ENCODE measurements at places on chromosomes 4 and X.
A peak's percentile ranks its signal among the peaks of the same experiment; 100 is the strongest.

- no peak for DNase-seq
Observed at GRCh38 chr4:29151584-29151983, 1568.6 kb upstream of the PCDH7 start.

DNA sequence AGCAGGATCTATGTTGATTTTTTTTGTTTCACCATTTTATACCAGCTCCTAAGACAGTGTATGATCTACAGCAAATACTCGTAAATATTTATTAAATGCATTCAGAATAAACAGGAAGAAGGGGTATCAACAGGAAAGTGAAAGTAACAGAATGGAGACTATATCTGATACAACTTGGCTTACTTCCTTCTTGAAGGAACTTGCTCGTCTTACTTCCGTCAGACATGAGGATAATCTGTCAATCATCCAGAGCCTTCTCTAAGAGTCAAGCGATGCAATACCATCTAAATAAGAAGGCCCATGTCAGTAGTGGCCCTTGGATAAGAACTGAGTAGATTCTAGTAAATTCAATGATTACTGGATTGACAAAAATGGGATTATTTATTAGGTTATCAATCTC, 84.2 kb downstream of the CAMK2D start:
- DNase-seq, result no peak

DNA sequence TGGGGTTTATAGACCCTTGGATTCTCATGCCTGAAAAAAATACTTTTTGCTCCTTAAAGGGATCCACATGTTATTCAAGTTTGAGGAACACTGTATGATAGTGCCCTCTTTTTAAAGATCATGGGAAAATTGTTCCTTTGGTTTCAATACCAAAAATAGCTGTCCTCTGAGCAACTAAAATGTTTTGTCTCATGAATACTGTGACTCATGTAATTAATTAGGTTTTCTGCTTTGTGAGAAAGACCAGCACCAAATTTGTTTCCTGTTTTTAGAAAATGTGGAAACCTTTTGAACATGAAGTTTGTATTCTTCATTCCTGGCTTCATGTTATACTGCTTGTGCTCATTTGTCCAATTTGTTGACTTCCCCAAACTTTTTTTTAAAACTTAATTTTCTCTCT, 127.6 kb upstream of the SH3RF1 start:
- no peak for DNase-seq

DNA sequence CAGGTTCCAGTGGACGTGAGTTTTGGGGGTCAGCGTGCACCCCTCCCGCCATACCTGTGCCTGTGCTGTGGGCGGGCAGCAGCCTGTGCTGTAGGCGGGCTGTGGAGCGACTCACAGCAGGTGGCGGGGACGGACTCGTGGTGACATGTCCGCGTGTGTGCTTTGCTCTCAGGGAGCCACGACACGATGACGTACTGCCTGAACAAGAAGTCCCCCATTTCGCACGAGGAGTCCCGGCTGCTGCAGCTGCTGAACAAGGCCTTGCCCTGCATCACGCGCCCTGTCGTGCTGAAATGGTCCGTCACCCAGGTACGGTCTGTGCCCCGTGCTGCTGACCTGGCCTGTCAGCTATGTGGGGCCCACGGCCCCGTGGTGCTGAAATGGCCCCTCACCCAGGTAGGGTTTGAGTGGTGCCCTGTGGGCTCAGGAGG, 7.4 kb downstream of the PLCXD1 start:
- peak; percentile 15 for DNase-seq

DNA sequence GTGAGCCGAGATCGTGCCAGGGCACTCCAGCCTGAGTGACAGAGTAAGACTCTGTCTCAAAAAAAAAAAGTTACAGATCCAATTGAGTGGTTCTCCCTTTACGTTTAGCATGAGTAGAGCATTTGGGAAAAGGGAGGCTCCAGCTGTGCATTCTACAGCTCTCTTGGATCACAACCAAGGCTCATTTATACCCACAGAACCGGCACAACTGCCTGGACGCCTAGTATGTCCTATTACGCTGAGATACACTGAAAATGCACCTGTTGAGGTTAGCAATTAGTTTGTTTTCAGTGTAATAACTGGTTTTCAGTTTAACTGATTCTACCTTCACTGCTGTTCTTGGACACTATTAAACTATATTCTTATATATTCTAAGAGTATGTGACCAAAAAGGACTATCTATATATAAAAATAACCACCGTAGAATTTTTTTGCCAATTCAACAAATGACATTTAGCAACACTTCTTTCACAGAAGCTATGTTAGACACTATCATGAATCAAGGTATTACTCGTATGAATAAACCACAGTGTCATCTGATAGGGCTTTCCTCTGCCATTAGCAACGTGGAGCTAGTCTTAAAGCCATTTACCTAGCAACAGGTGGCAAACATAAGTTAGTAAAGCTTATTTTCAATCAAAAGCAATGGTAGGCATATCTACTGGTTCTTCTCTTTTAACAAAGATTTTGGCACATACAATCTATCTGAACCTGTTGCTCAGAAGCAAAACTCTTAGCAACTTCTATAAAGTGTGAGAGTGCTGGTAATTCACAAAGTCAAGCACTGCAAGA, 3.6 kb downstream of the OTUD4 start:
- DNase-seq, result no peak

- no peak for DNase-seq
Observed at GRCh38 chrX:118049713-118050112, 66.9 kb downstream of the KLHL13 start.

DNA sequence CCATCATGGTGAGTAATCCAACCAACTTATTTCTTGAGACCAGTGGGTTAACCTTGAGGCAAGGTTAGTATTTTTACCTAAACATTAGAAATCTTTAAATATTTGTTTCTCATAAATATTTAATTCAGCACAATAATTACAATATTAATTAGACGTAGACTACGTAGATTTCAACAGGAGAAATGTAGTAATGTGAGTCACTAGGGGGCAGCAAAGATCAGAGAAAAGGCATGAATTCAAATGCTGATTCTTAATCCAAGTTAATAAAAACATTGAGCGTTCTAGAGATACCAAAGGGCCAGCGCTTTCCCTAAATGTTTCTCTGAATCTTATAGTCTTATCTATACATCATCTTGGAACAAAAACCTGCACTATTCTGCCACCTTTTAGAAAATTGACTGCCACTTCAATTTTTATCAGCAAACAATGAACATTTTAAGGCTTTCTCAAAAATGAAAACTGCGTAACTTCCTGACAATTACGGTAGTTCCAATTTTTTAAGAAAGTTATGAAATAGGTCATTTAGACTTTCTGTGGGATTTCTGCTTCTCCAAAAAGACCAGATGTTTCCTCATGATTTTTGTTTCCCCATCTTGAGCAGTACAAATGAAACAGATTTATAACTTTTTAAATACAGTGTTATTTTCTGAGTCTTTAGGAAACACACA, 180.7 kb downstream of the GASK1B start:
- no peak for DNase-seq

- no peak for DNase-seq
Observed at GRCh38 chrX:53155512-53156206, 61.7 kb downstream of the KANTR start.

GRCh38 chrX:132900633-132901293, 57.7 kb downstream of the HS6ST2 start:
- no peak for DNase-seq

DNA sequence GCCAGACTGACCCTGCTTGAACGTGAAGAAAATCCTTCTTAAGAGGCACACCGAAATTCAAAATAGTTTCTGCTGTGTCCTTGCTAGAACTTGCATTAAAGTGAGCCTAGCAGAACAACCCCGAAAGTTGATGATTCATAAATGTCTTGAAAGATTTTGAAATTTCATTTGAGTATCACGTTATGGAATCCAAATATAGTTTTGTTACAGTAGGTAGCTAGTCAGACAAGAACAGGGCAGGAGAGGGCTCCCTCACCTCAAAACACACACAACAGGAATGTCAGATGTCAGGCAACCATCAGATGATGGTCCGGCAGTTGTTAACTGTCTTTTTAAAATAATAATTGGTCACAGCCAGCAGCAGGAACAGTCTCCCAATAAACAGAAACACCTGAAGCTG, 259.6 kb upstream of the GNPDA2 start:
- no peak for DNase-seq

DNA sequence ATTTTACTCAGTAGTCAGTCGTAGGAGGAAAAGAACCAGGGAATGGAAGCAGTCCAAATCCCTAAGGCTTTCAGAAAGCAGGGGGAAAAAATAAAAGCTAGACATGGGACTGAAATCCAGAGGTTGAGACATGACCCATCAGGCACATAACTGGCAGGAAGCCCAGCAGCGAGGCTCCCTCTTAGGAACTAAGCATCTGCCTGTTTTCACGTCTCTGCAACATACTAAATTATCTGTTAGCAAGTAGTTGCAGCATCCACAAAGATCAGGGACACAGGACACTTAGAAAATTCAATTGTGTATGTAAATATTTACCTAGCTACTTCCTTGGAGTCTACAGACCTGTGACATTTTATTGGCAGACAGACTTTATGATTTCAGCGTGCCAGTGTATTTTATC, 118.0 kb upstream of the EDNRA start:
- no peak for DNase-seq

DNA sequence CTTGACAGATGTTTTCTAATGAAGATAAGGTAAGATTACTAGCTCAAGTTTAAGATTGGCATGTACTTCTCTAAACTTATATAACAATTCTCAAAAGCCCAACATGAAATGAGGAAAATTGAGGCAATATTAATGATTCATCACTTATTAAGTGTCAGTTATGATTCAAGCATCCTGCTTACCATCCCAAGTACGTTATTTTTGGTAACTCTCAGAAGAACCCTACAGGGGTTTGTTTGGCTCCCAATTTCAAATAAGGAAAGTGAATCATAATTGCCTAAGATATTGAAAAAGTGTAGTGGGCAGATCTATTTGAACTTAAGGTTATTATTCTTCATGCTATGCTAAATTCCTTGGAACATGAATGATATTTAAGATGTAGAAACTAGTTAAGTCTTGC, 387.9 kb upstream of the TENM3 start:
- DNase-seq, result no peak

DNA sequence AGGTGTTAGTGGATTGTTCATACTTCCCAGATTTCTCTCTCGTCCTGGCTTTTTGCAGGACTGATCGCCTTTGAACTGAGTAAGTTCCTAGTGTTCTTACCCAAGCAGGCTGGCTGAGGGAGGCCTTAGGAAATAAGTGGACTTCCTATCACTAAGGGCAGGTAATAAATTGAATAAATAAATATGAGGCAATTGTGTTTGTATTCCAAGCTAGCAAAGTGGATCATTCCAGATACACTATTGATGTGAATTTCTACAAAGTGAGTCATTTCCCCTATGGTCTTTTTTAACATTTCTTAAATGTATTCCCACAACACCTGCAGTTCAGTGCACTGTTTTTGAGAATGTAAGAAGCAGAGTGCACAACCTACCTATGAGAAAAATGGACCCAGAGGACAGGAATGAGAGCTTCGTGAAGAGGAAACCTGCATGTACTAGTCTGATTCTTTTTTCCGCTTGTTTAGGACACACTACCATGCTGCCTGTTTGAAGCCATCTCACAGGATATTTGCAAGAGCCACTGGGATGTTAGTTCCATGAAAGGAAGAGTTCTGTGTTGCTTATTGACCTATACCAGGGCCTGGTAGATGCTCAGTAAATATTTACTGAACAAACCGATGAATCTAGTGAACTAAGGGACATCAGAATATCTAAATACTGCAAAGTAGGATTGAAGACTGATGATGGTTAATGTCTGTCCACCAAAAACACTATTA, 29.0 kb upstream of the SMAD1 start:
- DNase-seq, result no peak

DNA sequence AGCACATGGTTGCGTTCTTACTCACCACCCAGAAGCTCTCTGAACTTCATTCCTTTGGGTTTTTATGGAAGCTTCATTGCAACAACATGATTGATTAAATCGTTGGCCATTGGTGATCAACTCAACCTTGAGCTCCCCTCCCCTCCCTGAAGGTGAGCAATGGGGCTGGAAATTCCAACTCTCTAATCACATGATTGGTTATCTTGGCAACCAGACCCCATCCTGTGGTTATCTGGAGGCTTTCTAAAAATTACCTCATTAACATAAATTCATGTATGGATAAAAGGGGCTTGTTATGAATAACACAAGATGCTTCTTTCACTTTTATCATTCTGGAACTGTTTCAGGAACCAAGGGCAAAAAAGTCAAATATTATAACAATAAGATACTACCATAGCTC, 34.6 kb upstream of the NMU start:
- DNase-seq, result no peak

DNA sequence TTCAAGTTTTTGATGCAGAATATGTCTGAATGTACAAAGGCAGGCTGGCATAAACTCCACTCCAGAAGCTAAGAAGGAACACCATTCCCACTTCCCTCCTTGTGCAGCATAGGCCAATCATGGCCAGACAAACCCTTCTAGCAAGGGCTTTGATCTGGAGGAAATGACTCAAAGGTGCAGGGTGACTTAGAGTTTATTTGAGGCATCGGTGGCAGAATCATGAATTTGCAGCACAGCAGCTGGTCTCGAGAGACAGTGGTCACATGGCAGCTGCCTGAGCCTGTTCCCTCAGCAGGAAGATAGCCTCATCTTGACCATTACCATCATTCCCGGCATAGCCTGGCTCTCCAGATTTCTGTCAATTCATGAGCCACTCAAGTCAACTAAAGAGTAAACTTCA, 154.5 kb downstream of the ATP10D start:
- no peak for DNase-seq

DNA sequence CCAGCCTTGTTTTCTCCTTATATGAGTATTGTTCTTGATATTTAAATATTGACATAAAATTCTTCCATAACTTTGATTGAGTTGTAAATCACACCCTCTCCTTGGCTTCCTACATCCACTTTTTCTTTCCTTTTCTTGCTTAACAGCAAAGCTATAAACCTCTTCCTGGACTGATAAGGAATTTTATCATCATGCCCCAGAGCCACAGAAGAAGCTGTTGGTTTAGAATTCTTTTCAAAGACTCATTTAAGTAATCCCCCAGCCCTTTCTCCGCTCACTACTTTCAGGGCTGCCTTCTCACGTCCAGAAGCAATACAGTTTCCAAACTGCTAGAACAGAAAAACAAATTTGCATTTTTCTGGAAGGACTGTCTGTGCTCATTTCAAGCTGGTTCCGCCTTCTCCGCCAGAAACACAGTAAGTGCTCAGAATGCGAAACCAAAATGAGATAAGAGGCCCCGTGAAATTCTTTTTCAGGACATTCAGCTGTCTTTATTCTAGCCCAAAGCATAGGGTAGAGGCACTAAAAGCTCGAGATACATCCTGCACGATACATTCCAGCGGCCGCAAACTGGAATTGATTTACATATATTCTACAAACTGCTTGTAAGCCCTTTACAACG, 849 bp downstream of the MID1 start:
- no peak for DNase-seq

GRCh38 chr4:14247767-14248166, 620.2 kb upstream of the BOD1L1 start:
- no peak for DNase-seq

GRCh38 chrX:154598656-154599055, 13.7 kb downstream of the CTAG1A start:
- DNase-seq, result no peak
